ENCODE measurements at places on chromosomes 12 and 14.
A peak's percentile ranks its signal among the peaks of the same experiment; 100 is the strongest.

- DNase-seq: peak; percentile 55
Observed at GRCh38 chr14:68082698-68083291, 263.2 kb downstream of the RAD51B start.

DNA sequence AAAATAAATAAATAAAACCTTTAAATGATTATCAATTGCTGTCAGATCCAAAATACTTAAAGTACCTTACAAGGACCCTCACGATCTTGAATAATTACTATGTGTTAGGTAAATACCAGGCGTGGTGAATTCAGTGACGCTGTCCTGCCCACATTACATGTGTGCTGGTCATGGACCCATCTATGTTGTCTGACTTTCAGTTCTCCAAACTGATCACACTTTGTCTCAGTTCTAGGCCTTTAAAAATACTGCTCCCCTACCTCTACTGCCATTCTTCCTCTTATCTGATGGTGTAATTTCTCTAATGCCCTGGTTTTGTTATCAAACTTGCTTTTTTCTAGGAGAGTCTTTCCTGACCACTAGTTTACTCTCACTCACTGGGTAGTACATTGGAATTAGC lies 520.7 kb downstream of the TRHDE start:
- no peak for DNase-seq

DNA sequence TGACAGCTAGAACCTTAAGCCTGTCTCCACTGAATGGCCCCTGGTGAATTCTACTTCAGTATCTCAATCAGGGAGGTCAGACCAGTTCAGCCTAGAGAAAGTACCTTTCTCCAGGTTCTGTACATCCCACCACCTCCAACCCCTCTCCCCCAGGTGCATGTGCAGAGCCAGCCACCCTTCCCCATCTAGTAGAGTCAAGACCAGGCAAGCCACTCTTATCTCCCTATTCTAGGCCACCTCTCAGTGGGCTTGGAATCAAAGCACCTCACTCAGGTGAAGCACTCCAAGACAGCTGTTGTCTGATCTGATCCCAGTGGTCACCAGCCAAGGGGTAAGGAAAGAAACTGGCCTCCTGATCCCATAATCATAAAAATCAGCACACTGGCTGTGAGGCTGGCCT lies 340.9 kb downstream of the BCL11B start:
- DNase-seq: no peak

DNA sequence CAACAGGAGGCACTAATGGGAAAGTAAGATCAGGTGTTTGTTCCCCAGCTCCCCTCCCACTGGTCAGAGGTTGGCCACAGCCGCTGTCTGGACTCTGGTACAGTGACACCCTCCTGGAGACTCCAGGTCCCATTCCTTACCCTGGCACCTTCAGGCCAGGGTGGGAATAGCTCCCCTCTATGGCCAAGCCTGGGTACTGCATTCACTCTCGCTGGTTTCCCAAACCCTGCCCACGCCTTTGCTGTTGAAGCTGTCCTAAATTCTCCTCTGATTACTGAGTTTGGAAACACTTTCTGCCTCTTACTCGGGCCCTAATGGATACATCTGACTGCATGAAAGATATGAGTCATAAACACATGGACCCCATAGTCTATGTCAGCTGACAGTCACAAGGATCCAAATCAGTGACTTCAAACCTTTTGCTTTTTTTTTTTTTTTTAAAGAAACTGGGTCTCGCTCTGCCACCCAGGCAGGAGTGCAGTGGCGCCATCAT lies 17.9 kb downstream of the HRK start:
- DNase-seq: no peak

DNA sequence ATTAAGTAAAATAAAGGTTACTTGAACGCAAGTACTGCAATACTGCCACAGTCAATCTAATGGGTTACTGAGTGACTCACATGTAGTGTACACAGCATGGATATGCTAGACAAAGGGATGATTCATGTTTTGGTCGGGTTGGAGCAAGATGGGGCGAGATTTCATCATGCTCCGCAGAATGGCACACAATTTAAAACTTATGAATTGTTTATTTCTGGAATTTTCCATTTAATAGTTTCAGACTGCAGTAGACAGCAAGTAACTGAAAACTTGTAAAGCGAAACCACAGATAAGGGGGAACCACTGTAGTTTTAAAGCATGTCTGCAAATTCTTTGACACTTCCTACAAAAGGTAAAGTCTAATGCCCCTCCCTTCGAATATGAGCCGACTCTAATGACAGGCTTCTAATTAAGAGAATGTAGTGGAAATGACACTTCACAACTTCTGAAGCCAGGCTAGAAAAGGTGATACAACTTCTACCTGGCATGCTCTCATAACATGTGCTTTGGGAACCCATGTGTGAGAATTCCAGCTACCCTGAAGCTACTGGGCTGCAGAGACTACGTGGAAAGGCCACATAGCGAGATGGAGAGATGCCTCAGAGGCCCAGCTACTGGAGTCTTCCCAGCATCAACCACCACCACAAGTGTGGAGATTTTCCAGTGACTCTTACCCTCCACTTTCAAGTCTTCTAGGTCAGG lies 13.9 kb upstream of the TCP11L2 start:
- peak; percentile 98 for DNase-seq

- DNase-seq: no peak
Observed at GRCh38 chr12:95177201-95177768, 40.0 kb downstream of the FGD6 start.

GRCh38 chr12:111130336-111130735 lies 210.0 kb upstream of the MYL2 start:
- no peak for DNase-seq

GRCh38 chr14:55332654-55333570 lies 61.7 kb downstream of the FBXO34 start:
- DNase-seq: no peak

DNA sequence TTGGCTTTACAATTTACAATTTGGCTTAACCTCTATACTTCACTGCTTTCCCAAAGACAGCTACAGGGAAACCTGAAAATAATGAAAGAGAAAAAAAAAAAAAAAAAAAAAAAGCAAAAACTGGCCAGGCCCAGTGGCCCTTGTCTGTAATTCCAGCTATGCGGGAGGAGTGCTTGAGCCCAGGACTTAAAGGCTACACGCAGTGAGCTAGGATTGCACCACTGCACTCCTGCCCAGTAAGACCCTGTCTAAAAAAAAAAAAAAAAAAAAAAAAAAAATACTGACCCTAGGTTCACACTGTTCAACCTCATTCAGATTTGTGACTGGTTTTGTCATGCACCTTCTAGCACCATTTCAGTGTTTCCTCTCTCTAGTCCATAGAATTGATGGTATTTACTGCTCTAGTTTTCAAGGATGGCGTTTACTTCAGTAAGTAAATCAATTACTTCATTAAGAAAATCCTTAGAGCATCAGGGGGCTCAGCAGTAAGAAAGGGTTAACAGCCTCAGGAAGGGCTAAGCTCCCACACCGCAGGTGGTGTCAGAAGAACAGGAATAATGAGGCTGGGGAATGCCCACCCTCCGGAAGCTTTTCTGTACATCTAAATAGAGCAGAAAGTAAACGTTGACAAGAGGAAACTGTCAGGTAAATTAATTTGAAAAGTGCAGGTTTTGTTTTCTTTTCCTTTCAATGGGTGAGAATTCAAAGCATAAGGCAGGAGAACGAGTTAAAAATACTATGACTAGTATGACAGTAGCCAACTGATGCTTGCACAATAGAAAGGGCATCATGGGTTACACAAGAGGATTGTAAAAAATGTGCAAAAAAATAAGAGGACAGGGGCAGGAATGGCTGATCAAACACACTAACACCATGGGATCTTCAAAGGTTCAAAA lies 115.0 kb upstream of the MDM1 start:
- no peak for DNase-seq

- DNase-seq: no peak
Observed at GRCh38 chr14:102574281-102575159, 17.9 kb upstream of the RCOR1 start.

- peak; percentile 1 for DNase-seq
Observed at GRCh38 chr12:132356691-132357622, 27.6 kb upstream of the GALNT9 start.
